Daoy (cell line): ENCODE measurements at places on chromosomes 3 and 15. TPM values are rescaled to one million over a fixed set of nuclear protein-coding genes. Genes with fewer than 3 reads are reported as not detected.

- peak; percentile 41 for DNase-seq
Observed at GRCh38 chr15:93358166-93359059, 269.4 kb upstream of the RGMA start.

DNA sequence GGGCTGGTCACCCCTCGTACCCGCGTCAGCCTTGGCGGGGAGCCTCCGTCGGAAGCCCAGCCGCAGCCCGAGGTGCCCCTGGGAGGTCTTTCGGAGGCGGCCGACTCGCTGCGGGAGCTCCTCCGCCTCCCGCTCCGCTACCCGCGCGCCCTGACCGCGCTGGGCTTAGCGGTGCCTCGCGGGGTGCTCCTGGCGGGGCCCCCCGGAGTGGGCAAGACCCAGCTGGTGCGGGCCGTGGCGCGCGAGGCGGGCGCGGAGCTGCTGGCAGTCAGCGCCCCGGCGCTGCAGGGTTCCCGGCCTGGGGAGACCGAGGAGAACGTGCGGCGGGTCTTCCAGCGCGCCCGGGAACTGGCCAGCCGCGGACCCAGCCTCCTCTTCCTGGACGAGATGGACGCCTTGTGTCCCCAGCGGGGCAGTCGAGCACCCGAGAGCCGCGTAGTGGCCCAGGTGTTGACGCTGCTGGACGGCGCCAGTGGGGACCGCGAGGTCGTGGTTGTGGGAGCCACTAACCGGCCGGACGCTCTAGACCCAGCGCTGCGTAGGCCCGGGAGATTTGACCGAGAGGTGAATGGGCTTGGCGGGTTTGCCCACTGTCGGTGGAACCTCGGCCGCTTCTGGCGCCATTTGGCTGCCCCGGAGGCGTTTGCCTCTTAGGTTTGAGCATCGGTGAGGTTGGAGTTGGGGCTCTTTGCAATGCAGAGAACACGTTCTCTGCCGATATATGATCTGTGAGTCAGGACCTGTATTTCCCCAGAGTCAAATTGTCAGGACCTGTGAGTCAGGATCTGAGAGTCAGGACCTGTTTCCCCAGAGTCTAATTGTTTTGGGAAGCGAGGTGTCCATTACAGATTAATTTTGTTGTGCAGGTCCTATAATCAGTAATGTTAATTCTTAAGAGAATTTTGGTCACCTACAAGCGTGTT is 24.9 kb upstream of the GATM start:
- peak; percentile 57 for DNase-seq

RPP25 gene
- total RNA-seq = 2.2 and 3.2 TPM in 2 replicates

- peak; percentile 55 for DNase-seq
Observed at GRCh38 chr15:45187894-45188830, at the start of gene SHF. Gene SHF (minus strand): TSS chr15:45187966. CDS start chr15:45187951, 15 bp downstream.

DNA sequence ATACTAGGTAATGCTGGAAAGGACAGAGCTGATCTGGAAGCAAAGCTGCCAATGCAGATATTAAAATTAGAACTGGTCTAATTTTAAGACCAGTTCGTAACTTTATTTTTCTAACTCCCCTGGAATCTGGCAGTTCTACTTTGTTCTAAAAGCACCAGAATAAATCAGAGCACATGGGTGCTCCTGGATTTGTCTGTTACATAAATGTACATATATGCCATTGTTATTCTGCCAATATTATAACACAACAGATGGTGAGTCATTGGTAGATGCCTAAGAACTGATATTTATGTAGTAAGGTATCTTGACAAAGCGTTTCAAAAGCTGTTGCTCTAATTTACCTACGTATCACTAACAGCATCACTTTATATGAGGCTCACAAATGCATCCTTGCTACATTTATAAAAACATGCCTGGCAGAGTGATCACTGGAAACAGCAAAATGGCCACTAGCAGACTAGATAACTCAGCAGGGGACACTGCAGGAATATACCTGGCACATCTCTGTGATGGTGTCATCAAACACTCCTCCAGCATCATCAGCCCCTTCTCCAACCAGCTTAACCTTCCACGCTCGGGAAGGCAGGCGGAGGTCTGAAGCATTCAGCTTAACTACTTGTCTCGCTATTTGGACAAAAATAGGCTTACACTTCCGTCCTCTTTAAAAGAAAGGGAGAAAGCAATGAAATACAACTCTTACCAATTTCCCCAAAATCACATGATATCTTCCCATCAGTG is 26.2 kb downstream of the FBXL22 start:
- no peak for DNase-seq

CILP gene
- 0.03 TPM in 1 of 2 replicates, not detected in the other for total RNA-seq

ERC2 gene
- total RNA-seq = 1.7 and 11.3 TPM in 2 replicates

- DNase-seq = no peak
Observed at GRCh38 chr3:4292301-4292700, 10.9 kb upstream of the SETMAR start.

DNA sequence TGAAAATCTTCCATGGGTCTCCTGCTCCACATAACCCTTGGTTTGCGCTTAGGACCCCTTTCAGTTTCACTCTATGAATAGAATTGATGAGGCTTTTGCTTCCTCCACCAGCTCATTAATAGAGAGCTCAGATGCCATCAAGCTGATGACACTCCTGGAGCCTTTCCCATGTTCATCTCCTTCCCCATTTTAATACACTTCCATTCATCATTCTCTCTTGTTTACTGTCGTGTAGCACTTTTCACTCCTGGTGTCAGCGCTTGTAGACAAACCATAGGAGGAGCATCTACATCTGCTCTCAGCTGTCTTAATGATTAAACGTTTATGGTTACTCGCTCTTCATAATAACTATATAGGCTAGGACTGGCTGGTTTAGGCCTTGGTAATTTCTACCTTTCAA is 363.5 kb downstream of the EPHB1 start:
- DNase-seq = no peak

GRCh38 chr3:158792709-158793108 is 9.1 kb upstream of the MFSD1 start:
- DNase-seq = peak; percentile 82

- no peak for DNase-seq
Observed at GRCh38 chr15:95605098-95605497, 725.4 kb upstream of the NR2F2 start.

- no peak for DNase-seq
Observed at GRCh38 chr15:69012761-69013364, 1.6 kb upstream of the NOX5 start.

DNA sequence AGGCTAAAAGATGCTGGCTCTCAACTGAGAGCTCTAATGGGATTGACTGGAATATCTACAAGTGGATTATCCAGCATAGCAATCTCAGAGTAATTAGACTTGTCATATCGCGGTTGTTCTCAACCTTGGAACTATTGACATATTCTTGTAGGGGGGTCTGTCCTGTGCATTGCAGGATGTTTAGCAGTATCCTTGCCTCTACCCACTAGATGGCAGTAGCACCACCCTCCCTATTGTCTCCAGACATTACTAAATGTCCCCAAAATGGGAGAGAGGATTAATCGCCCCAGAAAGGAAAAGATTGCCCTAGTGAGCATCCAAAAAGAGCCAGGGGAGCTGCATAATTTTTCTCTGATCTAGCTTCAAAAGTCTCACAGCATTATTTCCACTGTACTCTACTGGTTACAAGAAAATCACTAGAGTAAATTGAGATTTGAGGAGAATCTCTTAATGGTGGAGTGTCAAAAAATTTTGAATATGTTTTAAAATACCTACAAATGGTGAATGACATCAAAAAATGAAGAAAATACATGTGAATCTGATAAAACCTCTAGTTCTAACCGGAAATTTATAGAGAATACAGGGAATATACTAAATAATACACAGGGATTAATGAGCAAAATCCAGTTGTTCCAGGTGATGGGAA is 388.2 kb upstream of the AGTR1 start:
- DNase-seq = peak; percentile 4

- DNase-seq = no peak
Observed at GRCh38 chr15:39365873-39366272, 215.0 kb upstream of the THBS1 start.

GRCh38 chr3:48219543-48219942 is 3.8 kb upstream of the CAMP start:
- no peak for DNase-seq

- no peak for DNase-seq
Observed at GRCh38 chr3:191434024-191434423, 26.9 kb upstream of the PYDC2 start.

GRCh38 chr3:55658270-55658669 is 171.2 kb upstream of the WNT5A start:
- no peak for DNase-seq

GRCh38 chr3:39260957-39261356 is 18.9 kb downstream of the CX3CR1 start:
- DNase-seq = peak; percentile 81

DNA sequence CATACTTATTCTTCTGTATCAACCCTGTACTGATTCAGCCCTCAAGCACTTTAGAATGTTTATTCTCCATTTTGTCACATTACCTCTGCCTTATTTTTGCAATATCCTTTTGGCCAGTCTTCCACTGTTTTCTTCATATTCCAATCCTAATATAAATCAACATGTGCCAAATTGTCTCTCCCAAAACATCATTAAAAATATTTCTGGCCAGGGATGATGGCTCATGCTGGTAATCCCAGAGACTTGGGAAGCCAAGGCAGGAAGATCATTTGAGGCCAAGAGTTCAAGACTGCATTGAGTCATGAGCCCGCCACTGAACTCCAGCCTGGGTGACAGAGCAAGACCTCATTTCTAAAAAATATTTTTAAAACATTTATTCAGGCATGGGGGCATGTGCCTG is 641.4 kb upstream of the CBLB start:
- DNase-seq = no peak

DNA sequence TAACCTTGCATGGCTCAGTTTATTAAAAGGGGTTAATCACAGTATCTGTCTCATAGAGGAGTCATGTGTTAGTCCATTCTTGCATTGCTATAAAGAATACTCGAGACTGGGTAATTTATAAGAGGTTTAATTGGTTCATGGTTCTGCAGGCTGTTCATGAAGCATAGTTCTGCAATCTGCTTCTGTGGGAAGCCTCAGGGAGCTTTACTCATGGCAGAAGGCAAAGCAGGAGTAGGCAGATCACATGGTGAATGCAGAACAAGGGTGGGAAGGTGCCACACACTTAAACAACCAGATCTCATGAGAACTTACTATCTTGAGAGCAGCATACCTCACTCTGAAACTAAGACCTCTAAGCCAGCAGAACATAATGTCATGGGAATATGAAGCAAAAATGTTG is 42.2 kb upstream of the PTX3 start:
- no peak for DNase-seq

GRCh38 chr3:117885011-117885441 is 1149.6 kb downstream of the IGSF11 start:
- peak; percentile 17 for DNase-seq

DNA sequence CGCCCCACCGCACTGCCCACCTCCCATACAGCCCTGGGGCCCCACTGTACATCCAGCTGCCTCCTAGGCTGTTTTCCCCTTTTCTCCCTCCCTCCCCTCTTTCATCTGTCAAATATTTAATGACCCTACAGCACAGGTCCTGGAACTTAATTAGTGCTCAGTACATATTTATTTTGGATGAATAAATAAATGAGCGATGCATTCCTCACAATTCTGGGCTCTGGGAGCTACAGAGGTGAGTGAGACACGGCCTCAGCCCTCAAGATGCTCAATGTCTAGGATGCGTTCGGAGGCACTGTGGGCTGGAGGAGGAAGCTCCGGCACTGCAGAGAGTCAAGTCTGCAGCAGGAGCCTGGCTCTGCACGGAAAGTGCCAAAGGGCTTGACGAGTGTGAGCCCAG is 175.0 kb downstream of the FAM43A start:
- DNase-seq = no peak

DNA sequence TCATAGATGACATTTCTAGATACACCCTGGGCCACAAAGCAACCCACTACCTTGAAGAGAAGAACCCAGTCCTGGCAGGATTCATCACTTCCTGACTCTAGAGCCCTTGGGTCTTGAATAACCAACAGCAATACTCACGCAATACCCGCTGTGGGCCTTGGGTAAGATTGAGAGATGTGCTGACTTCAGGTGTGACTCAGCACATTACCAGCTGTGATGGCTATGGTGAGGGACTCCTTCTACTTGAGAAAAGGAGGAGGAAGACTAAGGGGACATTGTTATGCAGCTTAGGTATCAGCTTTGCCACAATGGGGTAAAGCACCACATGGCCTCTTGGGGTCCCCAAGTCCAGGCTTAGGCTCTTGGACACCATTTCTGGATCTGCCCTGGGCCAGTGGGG is 14.9 kb downstream of the C3orf33 start:
- no peak for DNase-seq

WDR76 gene
- total RNA-seq = 30.7 and 40.7 TPM in 2 replicates

CERS3 gene
- not detected in 2 replicates for total RNA-seq

GRCh38 chr3:72957297-72957696 is 39.3 kb upstream of the PPP4R2 start:
- no peak for DNase-seq

AVEN gene
- 21.4 and 22.7 TPM in 2 replicates for total RNA-seq

CCDC13 gene
- 0.74 and 1.5 TPM in 2 replicates for total RNA-seq

- no peak for DNase-seq
Observed at GRCh38 chr3:107574650-107575049, 51.9 kb downstream of the BBX start.

PRKAR2A gene
- 24.1 and 25.7 TPM in 2 replicates for total RNA-seq

- DNase-seq = no peak
Observed at GRCh38 chr3:177598097-177598833, 401.0 kb upstream of the TBL1XR1 start.

- DNase-seq = peak; percentile 0
Observed at GRCh38 chr3:128301186-128302023, 148.1 kb downstream of the EEFSEC start.

GRCh38 chr3:36957862-36958686 is 13.2 kb upstream of the TRANK1 start:
- peak; percentile 69 for DNase-seq

DNA sequence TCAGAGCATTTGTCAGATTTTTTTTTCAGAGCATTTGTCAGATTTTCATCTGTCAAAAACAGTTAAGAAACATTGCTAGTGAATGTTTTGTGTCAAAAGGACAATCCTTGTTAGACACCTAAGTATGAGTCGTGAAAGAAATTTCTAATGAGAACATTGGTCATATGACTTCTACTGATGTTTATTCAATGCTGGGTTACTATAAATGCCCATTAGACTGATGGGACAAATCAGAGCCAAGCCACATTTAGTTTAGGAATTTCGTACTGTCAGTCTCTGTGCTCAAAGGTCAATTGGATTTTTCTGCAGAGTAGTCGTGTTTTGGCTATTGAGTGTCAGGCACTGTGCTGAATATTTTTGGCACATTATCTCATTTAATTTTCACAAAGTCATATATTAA is 31.6 kb downstream of the TSC22D2 start:
- no peak for DNase-seq

GRCh38 chr3:126431103-126431534 is 36.4 kb downstream of the CFAP100 start:
- DNase-seq = no peak

ITIH1 gene
- not detected in 2 replicates for total RNA-seq
